ENCODE measurements at places on chromosomes 3 and 15. TPM values are rescaled to one million over a fixed set of nuclear protein-coding genes. Genes with fewer than 3 reads are reported as not detected.

- no peak overlapping the region for H3K4me3 ChIP-seq
- peaks cover 2% of the 10 kb centered on the region for H3K27me3 ChIP-seq
- DNase-seq, result no peak
These were observed 31.5 kb upstream of the VEPH1 start for GRCh38 chr3:157534725-157535161.

The IQCF5 gene
- not detected for total RNA-seq

GRCh38 chr3:153216928-153217327, 54.9 kb downstream of the RAP2B start:
- DNase-seq, result no peak
- no peak overlapping the region for H3K4me3 ChIP-seq
- no peaks in the 10 kb centered on the region for H3K27me3 ChIP-seq
- no peak overlapping the region for H3K27ac ChIP-seq
- peaks cover 12% of the 10 kb centered on the region for H3K36me3 ChIP-seq

- no peaks in the 10 kb centered on the region for H3K36me3 ChIP-seq
- no peak for DNase-seq
- H3K4me3 ChIP-seq, result no peak overlapping the region
- H3K27me3 ChIP-seq, result peaks cover 6% of the 10 kb centered on the region
- H3K27ac ChIP-seq, result no peak overlapping the region
These were observed 340.1 kb downstream of the PTPRG start for GRCh38 chr3:61901496-61901895.

The CPB1 gene
- total RNA-seq, result not detected

The ZMYND10 gene
- total RNA-seq, result 2.2 TPM

GRCh38 chr3:100590840-100591147, 18.6 kb upstream of the ADGRG7 start:
- no peak for DNase-seq
- H3K4me1 ChIP-seq, result peaks cover 5% of the 10 kb centered on the region
- no peaks in the 10 kb centered on the region for H3K36me3 ChIP-seq
- no peaks in the 10 kb centered on the region for H3K27me3 ChIP-seq
- no peak overlapping the region for H3K27ac ChIP-seq

DNA sequence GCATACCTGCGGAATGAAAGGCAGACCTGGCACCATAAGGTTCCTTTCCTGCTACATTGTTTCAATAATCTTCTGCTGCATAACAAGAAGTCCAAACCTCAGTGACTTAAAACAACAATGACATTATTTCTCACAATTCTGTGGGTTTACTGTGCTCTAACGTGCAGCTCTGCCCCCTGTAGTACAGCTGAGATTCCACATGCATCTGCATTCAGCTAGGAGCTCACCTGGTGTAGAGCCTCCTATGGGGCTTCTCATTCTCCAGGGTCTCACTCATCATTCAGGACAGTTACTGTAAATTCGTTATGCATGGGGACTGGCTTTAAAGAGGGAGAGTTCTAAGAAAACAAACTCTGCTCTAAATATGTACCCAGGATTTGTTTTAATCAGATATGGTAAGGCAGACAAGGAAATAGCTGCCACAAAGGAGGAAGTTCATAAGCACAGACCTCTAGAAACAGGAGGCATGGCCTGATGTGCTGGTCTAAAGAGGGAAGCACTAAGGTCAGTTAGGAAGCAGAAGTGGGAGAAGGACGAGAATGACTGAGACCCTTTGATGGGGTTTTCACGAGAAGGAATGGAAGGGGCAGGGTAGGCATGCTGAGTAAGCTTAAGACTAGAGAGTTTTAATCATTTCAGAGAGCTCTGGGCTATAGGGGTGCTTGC, 347.0 kb downstream of the NEK10 start:
- no peaks in the 10 kb centered on the region for H3K36me3 ChIP-seq
- H3K4me3 ChIP-seq, result no peak overlapping the region
- H3K4me1 ChIP-seq, result no peaks in the 10 kb centered on the region
- no peak overlapping the region for H3K27ac ChIP-seq
- DNase-seq, result no peak

- DNase-seq, result peak; percentile 68
- peak within 1 kb of the TSS; percentile 78 for H3K27ac ChIP-seq
- peaks cover 14% of the 10 kb centered on the region for H3K36me3 ChIP-seq
- peaks cover 45% of the 10 kb centered on the region for H3K4me1 ChIP-seq
These were observed at the start of gene MYO1E for GRCh38 chr15:59372352-59373211. TSS of gene MYO1E (minus strand) at chr15:59372871. CDS start at chr15:59372500, 371 bp downstream.

GRCh38 chr3:13548696-13549622, at the start of gene FBLN2:
TSS of gene FBLN2 (plus strand) at chr3:13549125. CDS start at chr3:13570356, 21,231 bp downstream.
- H3K4me1 ChIP-seq, result peaks cover 30% of the 10 kb centered on the region
- peak; percentile 55 for DNase-seq
- H3K27ac ChIP-seq, result peak within 1 kb of the TSS; percentile 5
- peak within 1 kb of the TSS; percentile 74 for H3K4me3 ChIP-seq

- no peak for DNase-seq
- H3K36me3 ChIP-seq, result no peaks in the 10 kb centered on the region
- H3K27ac ChIP-seq, result no peak overlapping the region
- no peaks in the 10 kb centered on the region for H3K27me3 ChIP-seq
- no peak overlapping the region for H3K4me3 ChIP-seq
- no peaks in the 10 kb centered on the region for H3K4me1 ChIP-seq
These were observed 68.7 kb upstream of the ADAMTS9 start for GRCh38 chr3:64756398-64756986.

All from activated naive CD8-positive, alpha-beta T cell treated with anti-CD3 and anti-CD28 coated beads, Interleukin-2, amount 10 ng/mL, durations not matched to agents 7 days and 5 days (primary cell).